Activated CD4-positive, CD25-positive, alpha-beta regulatory T cell treated with anti-CD3 and anti-CD28 coated beads, Interleukin-2, amount 50 U/mL, for 72 hours (primary cell): ENCODE measurements at places on chromosomes 7 and 10.
A peak's percentile ranks its signal among the peaks of the same experiment; 100 is the strongest.

DNA sequence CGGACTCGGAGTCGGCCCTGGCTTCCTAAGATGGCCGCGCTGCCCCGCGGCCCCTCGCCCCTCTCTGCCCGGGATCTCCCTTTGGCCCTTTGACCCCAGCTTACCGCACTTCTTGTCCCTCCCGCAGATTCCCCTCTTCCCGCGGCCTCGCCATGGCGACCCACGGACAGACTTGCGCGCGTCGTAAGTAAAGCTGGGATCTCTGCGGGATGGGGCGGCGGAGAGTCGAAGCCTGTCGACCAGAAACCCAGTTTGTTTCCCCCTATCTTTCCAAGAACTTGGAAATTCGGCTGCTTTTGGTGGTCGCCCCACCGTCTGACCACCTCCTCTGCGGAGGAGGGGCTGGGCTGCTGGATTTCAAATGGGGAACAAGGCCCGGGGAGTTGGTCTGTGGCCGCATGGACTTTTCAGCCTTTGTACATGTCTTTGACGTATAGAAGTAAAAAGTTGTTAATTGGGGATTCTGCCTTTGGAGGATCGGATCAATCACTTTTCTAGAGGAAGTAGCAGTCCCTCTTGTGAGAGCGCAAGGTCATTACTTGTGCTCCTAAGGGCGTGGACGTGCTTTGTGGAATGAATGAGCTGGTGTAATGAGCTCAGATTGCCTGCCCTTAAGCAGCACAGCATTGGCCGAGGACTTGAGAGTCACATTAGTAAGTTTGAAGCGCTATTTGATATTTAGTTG is 553 bp downstream of the VDAC2 start:
- DNase-seq = no peak

GRCh38 chr7:142401951-142402350 is 144.1 kb upstream of the PRSS58 start:
- no peak for DNase-seq

- DNase-seq = no peak
These were observed 428.8 kb downstream of the SH2D4B start for GRCh38 chr10:80966326-80966986.

DNA sequence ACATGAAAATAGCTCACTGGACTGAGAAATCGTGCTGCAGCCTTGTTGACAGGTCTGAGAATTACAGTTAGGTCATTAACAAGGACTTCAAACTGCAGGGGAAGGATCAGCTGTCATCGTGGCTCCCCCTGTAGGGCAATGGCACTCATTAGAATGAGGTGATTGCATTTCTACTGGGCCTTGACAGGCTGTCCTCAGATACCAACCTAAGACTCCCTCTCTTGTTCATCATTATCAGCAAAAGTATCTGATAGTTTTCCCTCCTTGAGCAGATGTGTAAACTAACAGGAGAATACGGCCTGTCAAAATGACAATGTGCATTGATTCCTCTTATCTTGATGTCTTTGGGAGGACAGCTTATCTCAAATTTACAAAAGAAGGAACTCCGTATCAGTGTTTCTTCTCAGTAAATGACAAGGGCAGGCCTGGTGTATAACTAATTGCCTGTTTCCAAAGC is 648.5 kb upstream of the LRRN3 start:
- no peak for DNase-seq

- no peak for DNase-seq
These were observed 287.3 kb downstream of the RPS24 start for GRCh38 chr10:78321000-78321399.

DNA sequence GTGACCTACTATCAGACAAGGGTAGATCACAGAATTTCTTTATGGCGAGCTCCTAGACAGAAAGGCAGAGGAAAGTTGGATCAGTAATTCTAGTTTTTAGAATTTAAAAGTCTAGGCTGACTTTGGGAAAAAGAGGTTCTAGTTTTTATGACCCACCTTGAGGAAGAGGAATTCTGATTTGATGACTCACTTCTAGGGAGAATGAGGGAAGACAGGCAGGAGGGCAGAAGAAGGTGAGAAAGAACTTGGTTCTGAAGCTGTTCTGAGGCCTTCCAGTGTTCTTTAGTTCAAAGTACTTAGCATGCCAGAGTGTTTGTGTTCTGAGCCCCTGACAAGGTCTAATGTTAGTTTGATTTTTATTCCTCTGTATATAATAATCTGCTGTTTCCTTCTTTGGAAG is 97.2 kb downstream of the PODXL start:
- DNase-seq = no peak

GRCh38 chr10:4770801-4771553 is 55.0 kb upstream of the AKR1E2 start:
- no peak for DNase-seq

GRCh38 chr10:51314481-51314880 is 240.2 kb downstream of the PRKG1 start:
- no peak for DNase-seq

DNA sequence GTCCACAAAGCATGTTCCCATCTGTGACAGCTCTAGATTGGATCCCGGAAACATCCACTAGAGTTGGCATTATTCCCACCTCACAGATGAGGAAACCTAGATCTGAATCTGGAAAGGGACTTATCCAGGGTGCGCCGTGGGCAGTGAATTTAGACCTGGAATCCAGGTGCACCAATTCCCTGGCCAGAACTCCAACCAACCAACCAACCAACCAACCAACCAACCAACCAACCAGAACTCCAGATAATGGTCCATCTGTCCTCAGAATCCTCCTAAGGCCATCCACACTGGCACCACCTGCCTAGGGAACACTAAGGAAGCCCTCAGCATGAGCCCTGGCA is 42.0 kb upstream of the ZMIZ1 start:
- DNase-seq = peak; percentile 1

GRCh38 chr7:77258014-77258413 is 58.4 kb upstream of the FGL2 start:
- no peak for DNase-seq

GRCh38 chr10:97596101-97597082 is 6.9 kb downstream of the C10orf62 start:
- no peak for DNase-seq

- DNase-seq = no peak
These were observed 6.7 kb downstream of the SH2D4B start for GRCh38 chr10:80544316-80544953.

- DNase-seq = no peak
These were observed 40.5 kb downstream of the PRSS2 start for GRCh38 chr7:142811154-142811737.

DNA sequence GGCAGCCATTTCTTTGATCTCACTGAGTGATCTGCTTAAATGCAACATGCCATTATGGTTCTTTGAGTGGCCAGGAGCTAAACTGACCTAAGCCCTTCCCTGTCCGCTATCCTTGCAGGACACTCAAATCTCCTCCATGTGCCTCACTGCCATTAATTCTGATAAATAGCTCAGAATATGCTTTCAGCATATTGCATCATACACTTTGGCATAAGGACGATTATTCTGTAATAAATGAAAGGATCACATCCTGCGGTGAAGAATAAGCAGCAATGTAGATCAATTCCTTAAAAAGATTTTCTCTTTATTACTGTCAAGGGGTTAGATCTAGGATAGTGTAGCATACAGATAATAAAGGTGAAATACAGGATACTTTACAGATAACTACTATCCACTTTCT is 231.8 kb upstream of the CTBP2 start:
- no peak for DNase-seq

DNA sequence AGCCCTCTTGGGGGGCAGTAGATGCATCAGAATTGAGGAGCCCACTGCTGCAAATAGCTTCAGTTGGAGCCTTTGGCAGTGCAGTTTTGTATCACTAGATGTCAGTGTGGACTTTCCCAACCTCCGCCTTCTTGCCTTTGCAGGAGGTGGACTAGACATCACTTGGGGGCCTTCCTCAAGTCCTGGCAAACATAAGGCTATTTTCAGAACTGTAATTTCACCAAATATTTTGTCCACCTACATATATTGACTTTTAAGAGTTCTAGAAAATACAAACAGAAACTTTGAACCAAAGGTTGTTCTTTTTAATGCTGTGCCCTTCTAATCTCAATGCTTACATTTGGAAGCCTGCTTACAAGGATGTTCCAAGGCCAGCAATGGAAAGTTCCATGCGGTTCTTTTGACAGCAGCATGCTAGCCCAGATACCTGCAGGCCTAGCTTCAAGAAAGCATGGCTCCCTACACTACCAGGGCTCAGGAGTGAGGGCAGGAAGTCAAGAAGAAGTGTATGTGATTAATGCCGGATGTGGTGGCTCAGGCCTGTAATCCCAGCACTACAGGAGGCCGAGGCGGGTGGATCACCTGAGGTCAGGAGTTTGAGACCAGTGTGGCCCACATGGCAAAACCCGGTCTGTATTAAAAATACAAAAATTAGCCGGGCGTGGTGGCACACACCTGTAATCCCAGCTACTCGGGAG is 8.0 kb upstream of the ZNRF2 start:
- DNase-seq = no peak

GRCh38 chr7:18503126-18503866 is 7.7 kb downstream of the HDAC9 start:
- no peak for DNase-seq

DNA sequence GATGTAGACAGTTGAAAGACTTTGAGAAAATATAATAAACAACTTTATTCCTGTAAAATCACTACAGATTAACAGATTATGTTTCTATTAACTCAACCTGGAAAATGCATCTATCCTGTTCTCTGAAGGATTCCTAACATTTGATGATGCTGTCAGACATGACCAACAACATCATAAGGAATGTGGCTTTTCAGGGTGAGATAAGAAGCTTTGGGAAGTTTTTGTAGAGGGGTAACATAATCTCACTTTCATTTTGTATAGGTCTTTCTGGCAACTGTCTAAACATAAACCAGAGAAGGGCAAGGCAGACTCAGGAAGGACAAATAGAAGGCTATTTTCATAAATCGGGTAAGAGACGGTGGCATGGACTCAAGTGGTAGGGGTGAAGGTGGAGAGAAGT is 112.2 kb downstream of the TES start:
- DNase-seq = no peak
